Keratinocyte (primary cell): ENCODE measurements at places on chromosomes 3 and 15. TPM values are rescaled to one million over a fixed set of nuclear protein-coding genes. Genes with fewer than 3 reads are reported as not detected.

GRCh38 chr3:133093366-133093765 is 55.2 kb downstream of the TMEM108 start:
- no peak for DNase-seq

- DNase-seq: no peak
Observed at GRCh38 chr3:105495021-105495420, 128.3 kb downstream of the ALCAM start.

GRCh38 chr3:5297895-5298294 is 110.4 kb downstream of the EDEM1 start:
- no peak for DNase-seq

DNA sequence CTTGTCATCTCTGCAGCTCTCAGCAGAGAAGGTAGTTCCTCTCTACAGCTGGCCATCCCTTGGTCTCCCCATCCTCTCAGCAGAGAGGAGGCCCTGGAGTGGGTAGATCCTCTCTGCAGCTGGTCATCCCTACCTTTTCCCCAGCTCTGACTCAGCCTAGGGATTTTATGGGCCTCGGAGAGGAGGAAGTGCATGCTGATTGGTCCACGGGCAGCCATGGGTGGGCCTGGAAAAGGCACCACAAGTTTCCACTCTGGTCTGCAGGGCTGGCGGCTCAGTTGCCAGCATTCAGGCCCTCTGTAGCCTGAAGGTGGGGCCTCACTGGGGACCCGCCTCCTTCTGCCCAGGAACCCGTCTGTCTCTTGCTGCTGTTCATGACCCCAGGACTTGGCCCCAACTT is 36.9 kb downstream of the NR1D2 start:
- DNase-seq: no peak

DNA sequence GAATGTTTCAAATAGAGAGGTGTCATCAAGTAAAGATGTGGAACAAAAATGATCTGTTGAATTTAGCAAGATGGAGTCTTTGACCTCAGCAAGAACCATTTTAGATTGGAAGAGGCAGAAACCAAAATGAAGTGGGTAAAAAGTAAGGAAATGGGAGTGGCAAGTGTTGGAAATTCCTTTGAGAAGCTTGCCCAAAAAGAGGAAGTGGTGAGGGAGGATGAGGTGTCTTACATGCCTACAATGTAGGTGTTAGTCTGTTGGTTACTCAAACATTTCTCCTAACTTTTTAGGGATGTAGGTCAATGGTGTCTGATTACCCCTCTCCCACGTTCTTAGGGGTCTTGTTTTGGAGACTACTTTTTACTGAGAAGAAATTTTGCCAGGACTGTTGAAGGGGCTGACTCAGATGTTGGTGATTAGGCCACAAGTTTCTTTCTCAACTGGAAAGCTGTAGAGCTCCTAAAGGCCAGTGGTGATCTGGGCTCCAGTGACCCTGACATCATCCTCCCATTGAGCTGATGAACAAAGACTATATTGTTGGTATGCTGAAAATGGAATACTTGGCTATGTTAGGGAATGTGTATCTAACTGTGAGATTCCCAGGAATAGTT is 5.1 kb downstream of the PPP2R3A start:
- DNase-seq: peak; percentile 19

DNA sequence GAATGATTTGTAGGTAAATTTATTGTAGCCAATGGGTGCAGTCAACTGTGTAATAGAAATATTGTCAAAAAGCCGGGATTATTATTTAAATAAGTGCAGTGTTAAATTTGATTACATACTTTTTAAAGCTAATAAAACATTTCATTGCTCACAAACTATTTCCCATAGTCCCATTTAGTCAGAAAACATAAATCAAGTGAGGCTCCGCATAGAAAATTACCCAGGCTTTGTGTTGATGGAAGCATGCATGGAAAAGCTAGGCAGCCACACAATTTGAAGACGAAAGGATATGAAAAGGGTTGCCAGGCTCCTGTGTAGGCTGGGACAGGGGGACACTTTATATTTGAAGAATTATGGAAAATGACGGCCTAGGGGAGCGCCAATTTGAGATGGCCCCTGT is 82.3 kb downstream of the LRTM1 start:
- DNase-seq: no peak

GRCh38 chr3:134307425-134307824 is 56.8 kb upstream of the RYK start:
- no peak for DNase-seq

- no peak for DNase-seq
Observed at GRCh38 chr3:151635905-151636304, 97.8 kb upstream of the AADACL2 start.

GRCh38 chr3:88767746-88768145 is 339.7 kb upstream of the EPHA3 start:
- DNase-seq: no peak

DNA sequence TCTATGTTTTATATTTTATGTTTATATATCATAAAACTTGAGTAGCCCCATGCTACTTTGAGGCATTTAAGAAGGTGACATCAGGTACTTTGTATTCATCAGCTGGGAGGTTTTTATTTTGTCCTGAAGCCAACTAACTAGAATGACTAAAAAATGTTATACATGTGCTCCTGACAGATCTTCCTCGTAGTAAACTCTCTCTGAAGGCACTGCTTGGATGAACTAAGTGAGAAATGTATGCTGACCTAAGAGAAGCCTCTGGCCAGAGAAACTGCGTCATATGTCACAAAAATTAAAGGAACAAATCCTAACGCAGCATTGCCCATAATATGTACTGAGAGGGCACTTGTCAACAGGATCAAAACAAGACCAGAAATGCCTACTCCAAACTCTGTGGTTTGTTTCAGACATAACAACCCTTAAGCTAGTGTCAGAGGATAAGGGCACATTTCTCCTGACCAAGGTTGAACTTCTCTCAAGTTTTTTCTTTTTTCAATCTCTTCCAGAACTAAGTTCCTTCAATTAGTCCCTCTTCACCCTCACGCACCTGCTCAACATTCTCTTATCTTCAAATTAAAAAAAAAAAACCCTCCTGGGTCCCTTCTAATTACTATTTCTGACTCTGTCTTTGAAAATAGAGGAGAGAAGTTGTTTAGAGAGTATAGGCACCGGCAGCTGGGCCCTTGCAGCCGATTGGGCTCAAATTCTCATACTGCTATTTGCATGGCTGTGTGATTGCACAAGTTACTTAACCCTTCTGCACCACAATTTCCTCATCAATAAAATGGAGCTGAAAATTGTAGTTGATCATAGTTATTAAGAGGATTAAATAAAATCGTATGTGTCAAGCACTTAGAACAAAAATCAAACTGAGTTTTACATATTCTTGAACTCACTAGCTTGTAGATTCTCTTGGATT is 159.0 kb downstream of the FRMD5 start:
- DNase-seq: no peak

The PRR20G gene
- 0.05 TPM in 1 of 3 replicates, not detected in the others for polyA plus RNA-seq

The ALDH1A2 gene
- 1.4 to 1.9 TPM (median 1.7 TPM) in 3 replicates for polyA plus RNA-seq
